ENCODE measurements at places on chromosomes 7 and 10. TPM values are rescaled to one million over a fixed set of nuclear protein-coding genes. Genes with fewer than 3 reads are reported as not detected.

The VWDE gene
- total RNA-seq, result 4.8 TPM

The HIF1AN gene
- total RNA-seq, result 52.3 TPM

The PRRT4 gene
- 0.28 TPM for total RNA-seq

The SPDYE6 gene
- not detected for total RNA-seq

The PTPRZ1 gene
- total RNA-seq, result not detected

The AASS gene
- 2.1 TPM for total RNA-seq

The PLEKHS1 gene
- not detected for total RNA-seq

The KLF14 gene
- total RNA-seq, result not detected

The VDAC2 gene
- total RNA-seq, result 125 TPM

The FAM241B gene
- 11.7 TPM for total RNA-seq

The LBX1 gene
- not detected for total RNA-seq

The CYP3A7 gene
- total RNA-seq, result not detected

The GJD4 gene
- not detected for total RNA-seq

The GDF2 gene
- not detected for total RNA-seq

The ARHGAP22 gene
- total RNA-seq, result 0.26 TPM

The SNX13 gene
- 29.3 TPM for total RNA-seq

The CPA2 gene
- not detected for total RNA-seq

The SPDYE11 gene
- not detected for total RNA-seq

The HOXA6 gene
- total RNA-seq, result not detected

The CPA4 gene
- not detected for total RNA-seq

The WDR86 gene
- 4.0 TPM for total RNA-seq

The EN2 gene
- not detected for total RNA-seq

The CPXM2 gene
- total RNA-seq, result not detected

The ANKRD1 gene
- not detected for total RNA-seq

The ELMO1 gene
- total RNA-seq, result 78.6 TPM

The NCOA4 gene
- 102 TPM for total RNA-seq

The SPACDR gene
- 5.9 TPM for total RNA-seq

The EIF4H gene
- 270 TPM for total RNA-seq

The DRGX gene
- not detected for total RNA-seq

The OPN4 gene
- total RNA-seq, result not detected

The PNLIPRP2 gene
- not detected for total RNA-seq

The VWC2 gene
- total RNA-seq, result not detected

The ACHE gene
- total RNA-seq, result not detected

The ACTL6B gene
- not detected for total RNA-seq

The FAM13C gene
- total RNA-seq, result not detected

The CUBN gene
- 3.2 TPM for total RNA-seq
